CD8-positive, alpha-beta memory T cell (primary cell): ENCODE measurements at places on chromosomes 1 and 21.

- no peaks in the 10 kb centered on the region for H3K27me3 ChIP-seq
- DNase-seq: no peak
- H3K27ac ChIP-seq: no peak overlapping the region
- peaks cover 9% of the 10 kb centered on the region for H3K36me3 ChIP-seq
Measured at GRCh38 chr1:245831518-245831917, 675.6 kb downstream of the SMYD3 start.

DNA sequence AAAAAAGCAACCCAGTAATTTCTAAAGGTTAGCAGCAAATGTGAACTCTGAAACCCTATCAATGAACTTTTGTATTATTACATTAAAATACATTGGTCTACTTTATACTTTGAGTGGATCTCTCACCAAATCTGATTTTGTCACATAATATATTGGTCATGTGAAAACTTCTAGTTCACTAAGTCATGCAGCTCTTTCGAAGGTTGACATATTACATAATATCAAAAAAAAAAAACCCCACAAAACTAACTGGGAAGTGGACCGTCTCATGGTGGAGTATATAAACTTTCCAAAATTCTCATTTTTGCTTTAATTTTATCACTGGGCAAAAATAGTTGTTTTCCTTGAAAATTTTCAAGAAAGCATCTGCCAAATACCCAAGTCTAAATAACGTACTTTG, 50.4 kb downstream of the GATAD2B start:
- DNase-seq: no peak
- H3K36me3 ChIP-seq: no peaks in the 10 kb centered on the region
- no peaks in the 10 kb centered on the region for H3K4me1 ChIP-seq

- no peaks in the 10 kb centered on the region for H3K27me3 ChIP-seq
- no peaks in the 10 kb centered on the region for H3K36me3 ChIP-seq
- no peak for DNase-seq
- no peak overlapping the region for H3K4me3 ChIP-seq
Measured at GRCh38 chr1:202281316-202282024, 60.3 kb downstream of the UBE2T start.

DNA sequence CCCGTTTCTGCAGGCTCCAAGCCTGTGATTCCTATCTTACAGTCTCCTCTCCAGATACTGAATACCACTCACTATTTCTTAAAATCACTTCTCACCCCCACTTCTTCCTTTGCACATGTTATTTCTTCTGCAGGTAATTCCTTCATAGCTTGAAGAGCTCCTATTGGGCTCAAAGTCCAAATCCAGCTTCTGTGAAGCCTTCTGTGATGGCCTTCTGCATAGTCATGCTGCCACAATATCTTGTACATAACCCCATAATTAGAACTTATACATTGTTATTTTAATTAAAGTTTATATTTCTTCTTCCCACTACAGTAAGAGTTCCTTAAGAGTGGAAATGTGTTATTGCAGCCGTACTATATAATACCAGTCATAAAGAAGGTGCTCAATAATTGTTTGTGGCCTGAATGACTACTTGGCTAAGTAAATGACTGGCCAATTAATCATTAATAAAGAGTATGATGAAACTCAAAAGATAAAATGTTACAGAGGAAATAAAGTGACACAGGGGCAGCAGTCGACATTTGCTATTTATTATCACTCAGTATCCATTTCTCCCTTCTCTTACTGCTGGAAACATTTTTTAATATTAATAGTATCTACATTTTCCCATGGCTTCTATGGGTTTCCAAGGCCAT, 886.6 kb downstream of the TTLL7 start:
- H3K4me1 ChIP-seq: no peaks in the 10 kb centered on the region
- no peak for DNase-seq
- no peak overlapping the region for H3K27ac ChIP-seq
- no peaks in the 10 kb centered on the region for H3K36me3 ChIP-seq
- no peak overlapping the region for H3K4me3 ChIP-seq

DNA sequence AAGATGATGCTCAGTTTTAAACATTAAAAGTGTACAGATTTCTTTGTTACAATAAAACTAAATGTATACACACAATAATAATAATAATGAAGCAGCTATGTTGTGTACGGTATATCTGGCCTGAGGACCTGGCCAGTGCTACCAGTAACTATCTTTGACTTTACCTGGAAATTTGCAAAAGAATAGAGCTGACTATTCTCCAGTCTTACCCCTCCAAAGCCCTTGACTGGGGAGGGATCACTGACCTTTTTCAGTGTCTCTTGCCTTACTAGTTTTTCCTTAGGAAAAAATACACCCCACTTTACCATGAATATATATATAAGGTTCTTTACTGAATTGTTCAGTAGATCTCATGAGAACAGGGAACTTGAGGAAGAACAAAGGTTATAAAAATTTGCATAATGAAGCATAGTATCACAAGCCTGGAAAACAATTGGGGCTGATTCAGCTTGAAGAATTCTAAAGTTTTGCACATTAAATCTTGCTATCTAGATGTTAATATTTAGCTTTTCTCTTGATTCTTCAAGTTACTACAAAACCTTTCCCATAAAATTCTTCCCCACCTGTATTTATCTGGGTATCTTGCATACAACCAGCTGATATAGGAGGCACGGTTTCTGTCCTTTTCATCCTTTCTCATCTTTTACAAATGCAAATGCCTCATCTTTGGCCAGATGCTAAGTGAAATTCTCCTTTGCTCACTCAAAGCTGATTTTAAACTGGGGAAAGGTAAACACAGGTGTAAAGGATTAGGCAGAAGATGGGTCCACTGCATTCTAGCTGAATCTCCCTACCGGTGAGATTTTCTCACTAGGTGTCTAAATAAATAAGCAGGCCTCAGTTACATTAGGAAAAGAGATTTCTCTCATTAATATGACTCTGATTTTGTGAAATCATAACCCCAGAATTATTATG, 25.0 kb upstream of the SLAMF1 start:
- no peak overlapping the region for H3K4me3 ChIP-seq
- H3K27me3 ChIP-seq: no peaks in the 10 kb centered on the region
- H3K36me3 ChIP-seq: no peaks in the 10 kb centered on the region
- H3K4me1 ChIP-seq: peaks cover 47% of the 10 kb centered on the region

DNA sequence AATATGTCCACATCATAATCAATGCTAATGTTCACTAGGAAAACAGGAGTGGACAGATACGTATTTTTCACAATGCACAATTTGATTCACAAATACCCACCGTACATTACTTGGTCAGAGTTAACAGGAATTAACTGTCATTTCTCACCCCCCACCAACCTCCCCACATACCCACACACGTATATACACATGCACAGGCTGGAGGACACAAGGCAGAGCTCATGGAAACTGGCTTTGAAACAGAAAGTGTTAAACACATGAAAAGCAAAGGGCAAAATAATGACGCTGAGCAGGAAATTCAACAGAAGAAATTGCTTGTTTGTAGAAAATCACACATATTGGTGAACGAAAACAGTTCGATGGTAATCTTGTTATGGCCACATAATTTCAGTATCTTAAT, 188.4 kb upstream of the DMRTA2 start:
- no peaks in the 10 kb centered on the region for H3K27me3 ChIP-seq
- no peaks in the 10 kb centered on the region for H3K4me1 ChIP-seq
- no peak overlapping the region for H3K4me3 ChIP-seq
- H3K36me3 ChIP-seq: no peaks in the 10 kb centered on the region

GRCh38 chr1:47232187-47232874, at the start of gene TAL1:
TAL1 (minus strand) TSS chr1:47232225; CDS start chr1:47225888, 6,337 bp downstream.
- H3K4me3 ChIP-seq: peak within 1 kb of the TSS; percentile 67
- H3K27me3 ChIP-seq: peaks cover 52% of the 10 kb centered on the region
- no peak for DNase-seq
- H3K36me3 ChIP-seq: no peaks in the 10 kb centered on the region
- H3K27ac ChIP-seq: peak within 1 kb of the TSS; percentile 85
- H3K4me1 ChIP-seq: peaks cover 24% of the 10 kb centered on the region

DNA sequence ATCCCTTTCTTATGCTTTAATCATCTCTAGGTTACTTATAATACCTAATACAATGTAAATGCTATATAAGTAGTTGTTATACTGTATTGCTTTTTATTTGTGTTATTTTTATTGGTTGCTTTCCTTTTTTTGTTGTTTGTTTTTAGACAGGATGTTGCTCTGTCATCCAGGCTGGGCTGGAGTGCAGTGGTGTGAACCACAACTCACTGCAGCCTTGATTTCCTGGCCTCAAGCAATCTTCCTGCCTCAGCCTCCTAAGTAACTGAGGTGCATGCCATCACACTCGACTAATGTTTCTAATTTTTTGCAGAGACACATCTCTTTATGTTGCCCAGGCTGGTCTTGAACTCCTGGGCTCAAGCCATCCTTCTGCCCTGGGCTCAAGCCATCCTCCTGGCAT, 26.9 kb downstream of the KRTAP19-8 start:
- no peak overlapping the region for H3K4me3 ChIP-seq
- DNase-seq: no peak
- H3K27ac ChIP-seq: no peak overlapping the region
- H3K27me3 ChIP-seq: no peaks in the 10 kb centered on the region
- no peaks in the 10 kb centered on the region for H3K36me3 ChIP-seq
- peaks cover 15% of the 10 kb centered on the region for H3K4me1 ChIP-seq

- H3K36me3 ChIP-seq: no peaks in the 10 kb centered on the region
- H3K4me3 ChIP-seq: no peak overlapping the region
- no peak overlapping the region for H3K27ac ChIP-seq
- DNase-seq: no peak
Measured at GRCh38 chr21:27269644-27270043, 302.8 kb upstream of the ADAMTS5 start.

DNA sequence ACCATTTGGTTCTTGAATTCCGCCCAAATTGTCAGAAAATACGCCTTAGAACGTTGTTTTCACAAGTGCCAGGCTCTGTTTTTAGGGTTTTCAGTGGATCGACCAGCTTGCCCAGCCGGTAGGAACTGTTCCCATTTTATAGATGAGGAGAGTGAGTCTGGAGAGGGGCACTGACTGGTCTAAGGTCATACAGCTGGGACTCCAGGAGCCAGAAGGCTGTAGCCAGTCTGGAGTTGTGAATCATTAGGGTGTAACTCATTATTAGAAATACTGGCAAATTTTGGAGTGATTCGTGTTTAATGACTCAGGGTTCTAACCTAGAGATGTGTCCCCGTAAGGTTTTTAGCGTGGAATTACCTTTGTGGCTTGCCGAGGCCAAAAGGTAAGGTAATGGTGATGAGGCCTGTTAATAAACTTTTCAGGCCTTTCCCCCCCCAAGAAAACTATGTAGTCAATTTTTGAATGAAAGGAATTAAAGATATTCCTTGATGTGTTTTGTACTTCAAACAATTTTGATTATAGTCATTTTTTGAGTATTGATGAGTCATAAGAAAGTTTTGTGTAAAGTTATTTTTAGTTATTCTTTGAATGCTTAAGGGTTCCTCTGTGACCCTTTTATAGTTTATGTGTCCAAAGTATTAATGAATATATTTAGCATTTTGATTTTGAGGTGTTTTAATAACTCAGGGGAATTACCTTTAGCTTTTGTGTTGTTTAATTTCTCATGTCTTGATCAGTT, 2.1 kb downstream of the DYRK1A start:
- peak overlapping the region; percentile 86 for H3K27ac ChIP-seq
- DNase-seq: no peak
- H3K4me3 ChIP-seq: peak overlapping the region; percentile 80
- no peaks in the 10 kb centered on the region for H3K27me3 ChIP-seq
- H3K36me3 ChIP-seq: no peaks in the 10 kb centered on the region

DNA sequence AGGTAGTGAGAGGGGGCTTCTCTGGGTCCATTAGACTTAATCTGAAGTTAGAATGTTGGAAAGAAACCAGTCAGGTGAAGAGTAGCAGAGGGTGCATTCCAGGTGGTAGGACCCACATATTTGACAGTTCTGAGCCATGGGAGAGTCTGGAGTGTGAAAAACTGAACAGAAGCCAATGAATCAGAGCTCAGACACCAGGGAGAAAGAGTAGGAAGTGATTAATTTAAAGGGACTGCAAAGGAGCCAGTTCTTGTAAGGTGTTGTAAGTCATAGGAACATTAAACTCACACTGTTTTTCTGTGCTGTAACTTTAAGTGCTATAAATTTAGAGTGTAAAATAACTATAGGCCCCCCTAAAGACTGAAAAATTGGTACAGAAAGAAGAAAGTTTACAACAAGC, 5.9 kb upstream of the DHX9 start:
- H3K4me3 ChIP-seq: no peak overlapping the region
- no peak for DNase-seq
- H3K36me3 ChIP-seq: no peaks in the 10 kb centered on the region
- no peaks in the 10 kb centered on the region for H3K4me1 ChIP-seq
- no peaks in the 10 kb centered on the region for H3K27me3 ChIP-seq
- no peak overlapping the region for H3K27ac ChIP-seq

GRCh38 chr1:1347663-1348419, 1.4 kb downstream of the DVL1 start:
- peak overlapping the region; percentile 61 for H3K27ac ChIP-seq
- DNase-seq: no peak
- peaks cover 4% of the 10 kb centered on the region for H3K27me3 ChIP-seq

DNA sequence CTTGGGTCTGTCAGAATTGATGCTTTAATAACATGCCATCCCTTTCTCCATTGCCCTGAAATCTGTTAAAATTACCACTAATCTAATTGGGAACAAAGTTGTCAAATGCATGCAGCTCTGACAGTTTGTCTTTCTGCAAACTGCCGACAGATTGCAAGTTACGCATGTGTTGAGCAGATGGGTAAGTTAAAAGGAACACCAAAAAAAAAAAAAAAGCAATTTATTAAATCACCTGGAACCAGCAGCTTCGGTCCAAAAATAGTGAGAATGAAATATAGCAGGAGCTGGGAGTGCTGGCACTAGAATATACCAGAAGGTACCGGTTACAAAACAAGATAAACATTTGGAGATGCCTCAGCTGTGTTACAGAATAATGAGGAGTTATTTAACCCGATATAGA, 149.6 kb upstream of the C1orf87 start:
- H3K27me3 ChIP-seq: no peaks in the 10 kb centered on the region
- no peak for DNase-seq
- H3K4me3 ChIP-seq: no peak overlapping the region
- no peaks in the 10 kb centered on the region for H3K4me1 ChIP-seq
- H3K27ac ChIP-seq: no peak overlapping the region
- no peaks in the 10 kb centered on the region for H3K36me3 ChIP-seq

DNA sequence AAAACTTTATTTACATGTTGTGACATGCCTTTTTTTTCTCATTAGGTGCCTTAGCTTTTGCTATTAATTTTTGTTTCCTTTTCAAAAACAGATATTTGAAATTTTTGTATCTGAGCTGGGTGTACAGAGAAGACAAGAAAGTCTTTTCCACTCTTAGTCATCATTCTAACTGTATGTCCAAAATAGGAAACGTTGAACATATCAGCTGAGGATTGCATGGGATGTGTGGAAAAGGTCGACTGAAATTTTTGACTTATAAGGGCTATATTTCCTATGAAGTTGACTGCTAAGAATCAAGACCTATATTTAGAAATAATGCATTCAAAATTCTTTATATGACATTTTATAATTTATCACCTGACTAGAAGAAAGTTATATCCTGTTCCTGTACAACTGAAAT, 270.0 kb upstream of the ZRANB2 start:
- H3K4me1 ChIP-seq: no peaks in the 10 kb centered on the region
- H3K27ac ChIP-seq: no peak overlapping the region
- H3K27me3 ChIP-seq: no peaks in the 10 kb centered on the region
- H3K36me3 ChIP-seq: no peaks in the 10 kb centered on the region
- no peak overlapping the region for H3K4me3 ChIP-seq
- DNase-seq: no peak

GRCh38 chr1:22597301-22597965, 34.1 kb downstream of the EPHA8 start:
- no peak overlapping the region for H3K4me3 ChIP-seq
- no peaks in the 10 kb centered on the region for H3K4me1 ChIP-seq
- H3K36me3 ChIP-seq: no peaks in the 10 kb centered on the region
- no peak overlapping the region for H3K27ac ChIP-seq
- DNase-seq: no peak
- no peaks in the 10 kb centered on the region for H3K27me3 ChIP-seq
